ENCODE measurements at places on chromosomes 3 and 15.
A peak's percentile ranks its signal among the peaks of the same experiment; 100 is the strongest.

GRCh38 chr3:162092751-162093150 is 596.1 kb downstream of the OTOL1 start:
- DNase-seq: no peak

GRCh38 chr3:186333256-186333655 is 28.8 kb downstream of the DGKG start:
- no peak for DNase-seq

GRCh38 chr15:42921342-42921731 is 759 bp upstream of the TTBK2 start:
- peak; percentile 26 for DNase-seq

- DNase-seq: no peak
Measured at GRCh38 chr3:141429371-141430035, 57.3 kb upstream of the RASA2 start.

GRCh38 chr3:38575279-38575843 is 74.1 kb downstream of the SCN5A start:
- no peak for DNase-seq

DNA sequence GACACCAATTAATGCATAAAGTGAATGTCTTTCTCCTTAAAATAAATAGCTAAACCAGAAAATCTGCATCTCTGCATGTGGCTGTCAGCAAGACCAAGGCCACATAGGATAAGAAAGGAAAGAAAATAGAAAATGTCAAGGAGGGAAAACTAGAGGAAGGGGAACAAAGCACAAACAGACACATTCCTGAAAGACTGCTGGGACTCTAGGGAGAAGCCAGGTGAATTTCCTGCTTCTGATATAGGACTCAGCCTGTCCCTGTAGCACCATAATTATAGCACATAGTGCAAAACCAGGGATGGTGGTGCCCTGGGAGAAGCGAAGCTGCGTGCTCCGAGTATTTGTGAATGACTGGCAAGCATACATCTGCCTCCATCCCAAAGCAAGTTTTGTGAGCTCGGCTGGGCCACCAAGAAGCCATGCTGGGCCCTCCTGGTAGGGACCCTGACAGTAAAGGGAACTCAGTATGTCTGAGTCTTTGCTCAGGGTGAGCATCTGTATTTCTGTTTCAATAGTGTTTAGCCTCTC is 14.2 kb downstream of the FSTL1 start:
- no peak for DNase-seq

DNA sequence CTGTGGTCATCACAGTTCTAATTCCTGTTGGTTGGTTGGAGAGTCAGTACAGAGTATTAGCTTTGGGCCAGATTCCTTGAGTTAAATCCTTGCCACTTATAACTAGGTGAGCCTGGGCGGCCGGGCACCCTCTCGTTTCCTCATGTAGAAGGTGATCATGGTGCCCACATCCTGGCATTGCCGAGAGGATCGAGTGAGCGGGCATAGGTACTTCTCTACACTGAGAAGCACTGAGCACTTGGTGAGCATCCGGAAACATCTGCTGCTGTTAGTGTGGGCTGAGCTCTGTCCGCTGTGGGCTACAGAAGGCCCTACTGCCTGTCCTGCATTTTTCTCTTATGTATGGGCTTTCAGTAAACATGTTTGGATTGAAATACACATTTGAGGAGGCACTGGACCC is 96.2 kb downstream of the CACNA1D start:
- DNase-seq: no peak

- DNase-seq: no peak
Measured at GRCh38 chr3:72624656-72625055, 223.6 kb downstream of the SHQ1 start.

- peak; percentile 74 for DNase-seq
Measured at GRCh38 chr3:44342176-44342790, 3.7 kb downstream of the TCAIM start.

DNA sequence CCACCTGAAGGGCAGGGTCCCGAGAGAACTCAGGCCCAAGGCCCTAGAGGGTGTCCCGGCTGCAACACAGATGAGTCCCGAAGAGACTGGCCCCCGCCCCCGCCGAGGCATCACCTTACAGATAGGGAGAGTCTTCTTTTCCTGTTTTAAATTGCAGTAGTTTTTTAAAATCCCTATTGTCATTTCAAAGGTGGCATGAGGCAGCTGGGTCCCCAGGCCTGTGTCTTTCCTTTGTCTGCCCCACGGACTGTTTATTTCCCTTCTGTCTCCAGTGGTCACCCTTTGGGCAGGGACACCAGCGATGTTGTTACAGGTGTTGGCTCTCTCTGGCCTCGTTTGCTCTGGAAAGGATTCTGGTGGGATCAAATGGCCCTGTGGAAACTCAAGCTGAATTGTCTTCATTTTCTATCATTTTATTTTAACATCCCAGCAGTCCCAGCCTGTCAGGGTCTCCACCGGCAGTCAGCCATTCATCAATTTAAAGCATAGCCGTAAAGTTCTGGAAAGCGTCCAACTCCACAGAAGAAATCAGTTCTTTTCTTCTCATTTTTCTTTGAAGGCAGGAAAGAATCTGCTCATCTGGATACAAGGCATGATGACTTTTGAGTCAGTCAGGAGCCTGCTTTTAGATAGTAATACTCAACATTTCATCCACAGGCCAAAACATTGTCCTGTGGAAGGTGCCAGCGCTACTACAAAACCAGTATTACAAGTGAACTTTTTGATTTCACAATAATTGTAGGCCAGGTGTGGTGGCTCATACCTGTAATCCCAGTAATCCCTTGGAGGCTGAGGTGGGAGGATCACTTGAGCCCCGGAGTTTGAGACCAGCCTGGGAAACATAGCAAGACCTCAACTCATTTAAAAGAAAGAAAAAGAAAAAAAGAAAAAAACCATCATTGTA is 96.2 kb downstream of the HES1 start:
- DNase-seq: no peak

GRCh38 chr3:67418426-67419217 is 235.8 kb downstream of the SUCLG2 start:
- peak; percentile 45 for DNase-seq
